ENCODE measurements at places on chromosomes 1 and 21.

DNA sequence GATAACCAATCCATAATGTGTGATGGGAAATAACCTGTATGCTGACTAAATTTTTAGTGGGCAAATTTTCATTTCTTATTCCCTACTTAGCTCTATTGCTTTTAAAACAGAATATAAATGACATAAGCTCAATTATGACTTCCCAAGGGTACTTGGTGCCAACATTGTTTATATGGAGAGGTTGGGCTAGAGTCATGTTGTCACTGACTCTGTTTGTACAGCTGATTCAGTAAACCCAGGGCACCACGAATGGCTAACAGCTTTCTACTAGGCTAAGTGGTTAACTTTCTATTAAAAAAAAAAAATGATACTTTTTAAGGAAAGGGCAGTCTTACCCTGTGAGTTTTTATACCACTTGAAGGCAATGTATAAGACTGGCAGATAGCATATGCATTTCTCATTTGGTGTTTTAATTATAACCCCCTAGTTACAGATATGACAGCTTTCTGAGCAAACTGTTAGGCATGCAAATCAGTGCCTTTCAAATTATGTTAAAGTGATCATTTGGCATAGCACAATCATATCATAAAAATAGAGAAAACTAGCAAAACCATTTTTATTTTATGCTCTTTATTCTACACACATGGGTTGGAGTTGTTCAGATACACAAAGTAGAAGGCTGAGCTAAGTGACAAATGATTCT lies 147.1 kb downstream of the DNM3 start:
- no peak for DNase-seq

DNA sequence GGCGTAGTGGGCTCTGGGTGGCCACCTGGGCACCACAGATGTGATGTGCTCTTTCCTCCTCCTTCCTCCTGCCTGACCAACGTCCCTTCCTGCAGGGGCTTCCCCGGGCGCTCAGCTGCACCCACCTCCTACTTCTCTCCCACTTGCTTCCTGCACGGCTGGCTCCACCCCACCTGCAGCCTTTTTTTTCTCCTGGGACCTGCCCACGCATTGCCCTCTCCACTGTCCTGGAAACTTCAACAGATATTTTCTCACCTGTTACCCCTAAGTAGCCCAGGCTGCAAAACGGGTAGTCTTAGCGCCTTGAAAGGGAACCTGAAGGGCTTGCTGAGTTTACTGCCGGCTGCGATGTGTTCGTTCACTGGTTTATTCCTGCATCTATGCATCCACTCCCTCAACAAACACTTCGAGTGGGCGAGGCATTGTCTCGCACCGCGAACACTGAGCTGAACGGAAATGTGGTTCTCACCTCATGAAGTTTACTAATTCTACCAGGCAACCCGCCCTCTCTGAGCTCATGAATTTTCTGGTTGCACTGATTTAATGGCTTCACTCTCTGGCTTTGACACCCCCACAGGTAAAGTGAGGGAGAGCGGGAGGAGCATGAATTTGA lies 23.6 kb downstream of the ZBTB18 start:
- DNase-seq = peak; percentile 45

DNA sequence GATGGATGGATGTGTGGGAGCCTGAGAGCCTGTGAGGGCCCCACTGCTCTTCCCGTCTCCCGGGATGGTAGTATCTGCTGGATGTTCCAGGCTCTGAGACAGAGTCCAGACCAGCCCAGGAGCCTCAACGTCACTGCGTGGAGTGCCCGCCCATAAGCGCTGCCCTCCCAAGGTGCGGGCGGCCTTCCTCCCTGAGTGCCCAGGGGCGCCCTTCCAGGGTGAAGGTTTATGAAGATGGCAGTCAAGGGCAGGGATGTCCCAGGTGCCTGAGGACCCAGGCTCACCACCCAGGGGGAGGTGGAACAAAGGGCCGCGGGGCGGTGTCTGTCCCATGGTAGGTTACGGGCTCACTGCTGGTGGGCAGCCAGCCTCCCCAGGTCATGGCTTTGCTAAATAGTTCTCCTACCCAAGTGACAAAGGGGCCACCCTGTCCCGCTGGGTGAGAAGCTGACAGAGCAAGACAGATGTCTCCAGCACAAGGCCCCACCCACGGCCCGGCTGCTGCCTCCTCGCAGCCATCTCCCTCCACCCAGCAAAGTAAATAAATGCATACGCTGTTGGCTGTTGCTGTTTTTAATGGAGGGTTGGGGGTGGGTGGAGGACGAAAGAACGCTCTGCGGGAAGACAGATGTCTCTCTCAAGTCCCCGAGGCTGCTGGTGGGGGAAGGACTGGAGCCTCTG lies 9.0 kb upstream of the GPR153 start:
- DNase-seq = no peak

DNA sequence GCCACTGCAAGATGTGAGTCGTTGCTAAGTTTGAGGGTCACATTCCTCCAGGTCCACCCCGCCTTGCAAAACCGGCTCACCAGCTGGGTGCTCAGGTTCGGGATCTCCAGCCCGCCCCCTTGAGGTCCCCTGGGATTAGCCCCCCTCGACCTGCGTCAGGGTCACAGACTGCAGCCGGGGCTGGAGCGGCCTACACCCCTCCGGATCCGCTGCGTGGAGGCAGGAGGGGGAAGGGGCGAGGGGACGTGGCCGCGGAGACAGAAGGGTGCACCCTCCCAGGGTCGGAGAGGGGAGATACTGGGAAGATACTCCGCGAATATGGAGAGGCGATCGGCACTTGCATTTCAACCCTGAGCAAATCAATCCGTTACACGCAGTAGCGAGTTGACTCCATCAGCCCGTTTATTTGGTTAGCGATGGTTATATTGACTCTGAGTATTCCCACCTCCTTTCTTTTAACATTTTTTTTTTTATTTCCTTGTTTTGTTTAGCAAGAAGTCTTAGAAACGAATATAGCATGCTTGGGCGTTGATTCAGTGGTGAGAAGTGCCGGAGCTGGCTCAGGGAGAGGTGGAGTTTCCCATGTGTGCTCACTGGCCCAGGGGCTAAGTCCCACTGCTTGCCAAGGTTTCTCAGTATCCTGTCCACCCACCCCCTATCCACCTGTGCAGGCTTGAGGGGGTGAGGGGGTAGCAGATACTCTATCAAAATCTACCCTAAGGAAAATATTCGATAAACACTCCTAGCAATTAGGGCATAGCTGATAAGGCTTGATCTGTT lies 997 bp downstream of the IFNAR2 start:
- DNase-seq = peak; percentile 42

DNA sequence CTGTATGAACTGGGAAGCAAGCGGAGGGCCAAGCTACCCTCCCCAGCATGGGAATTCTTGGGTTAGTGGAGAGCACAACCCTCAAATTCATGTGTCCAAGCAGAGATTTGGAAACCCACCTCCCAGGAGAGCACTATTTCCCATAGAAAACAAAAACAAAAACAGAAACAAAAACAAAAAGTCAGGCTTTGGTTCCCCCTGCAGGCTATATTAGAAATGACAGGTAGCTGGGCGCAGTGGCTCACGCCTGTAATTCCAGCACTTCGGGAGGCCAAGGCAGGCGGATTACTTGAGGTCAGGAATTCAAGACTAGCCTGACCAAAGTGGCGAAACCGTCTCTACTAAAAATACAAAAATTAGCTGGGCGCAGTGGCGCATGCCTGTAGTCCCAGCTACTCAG lies 10.8 kb downstream of the MINDY1 start:
- peak; percentile 30 for DNase-seq

DNA sequence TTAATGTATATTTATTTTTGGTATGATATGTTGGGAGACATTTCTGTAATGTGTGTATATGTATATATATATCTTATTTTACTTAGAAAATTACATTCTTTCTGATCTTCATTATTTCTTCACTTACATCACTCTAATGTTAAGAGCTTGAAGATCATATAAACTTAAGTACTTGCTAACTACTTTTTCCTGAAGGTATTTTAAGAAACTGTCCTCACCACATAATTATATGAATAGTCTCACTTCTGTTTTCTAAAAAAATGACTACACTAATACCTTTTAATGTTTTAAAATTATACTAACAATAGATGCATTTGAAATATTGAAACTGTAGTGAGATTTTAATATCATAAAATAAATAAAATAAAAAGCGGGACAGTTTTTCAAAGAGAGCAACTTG lies 377.1 kb downstream of the LRRIQ3 start:
- DNase-seq = no peak

GRCh38 chr1:20612221-20612746 lies 21.0 kb upstream of the PINK1 start:
- no peak for DNase-seq

- DNase-seq = no peak
Observed at GRCh38 chr1:109620401-109620791, 759 bp downstream of the AMPD2 start.

GRCh38 chr1:69244211-69244610 lies 323.5 kb upstream of the LRRC7 start:
- no peak for DNase-seq

- DNase-seq = peak; percentile 28
Observed at GRCh38 chr1:35807614-35808449, at the start of gene AGO4. TSS of gene AGO4 (plus strand) at chr1:35808016. CDS start at chr1:35808417, 401 bp downstream.

DNA sequence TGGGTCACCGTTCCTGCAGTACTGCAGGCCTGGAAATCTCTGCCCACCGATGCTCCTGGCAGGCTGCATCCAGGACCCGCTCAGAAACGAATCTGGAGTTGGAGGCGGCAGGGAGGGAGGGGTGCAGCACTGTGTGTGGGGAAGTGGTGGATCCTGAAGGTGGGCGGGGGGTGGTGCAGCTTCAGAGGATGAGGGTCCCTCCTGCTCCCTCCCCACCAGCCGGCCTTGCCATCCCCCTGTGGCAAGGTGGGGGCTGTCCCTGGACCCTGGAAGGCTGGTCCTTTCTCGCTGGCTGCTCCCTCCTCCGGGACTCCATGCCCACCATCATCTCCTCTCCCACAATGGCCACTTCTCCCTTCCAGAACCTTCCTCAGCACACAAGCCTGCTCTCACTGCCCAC lies 60.4 kb downstream of the B3GALT5 start:
- no peak for DNase-seq

DNA sequence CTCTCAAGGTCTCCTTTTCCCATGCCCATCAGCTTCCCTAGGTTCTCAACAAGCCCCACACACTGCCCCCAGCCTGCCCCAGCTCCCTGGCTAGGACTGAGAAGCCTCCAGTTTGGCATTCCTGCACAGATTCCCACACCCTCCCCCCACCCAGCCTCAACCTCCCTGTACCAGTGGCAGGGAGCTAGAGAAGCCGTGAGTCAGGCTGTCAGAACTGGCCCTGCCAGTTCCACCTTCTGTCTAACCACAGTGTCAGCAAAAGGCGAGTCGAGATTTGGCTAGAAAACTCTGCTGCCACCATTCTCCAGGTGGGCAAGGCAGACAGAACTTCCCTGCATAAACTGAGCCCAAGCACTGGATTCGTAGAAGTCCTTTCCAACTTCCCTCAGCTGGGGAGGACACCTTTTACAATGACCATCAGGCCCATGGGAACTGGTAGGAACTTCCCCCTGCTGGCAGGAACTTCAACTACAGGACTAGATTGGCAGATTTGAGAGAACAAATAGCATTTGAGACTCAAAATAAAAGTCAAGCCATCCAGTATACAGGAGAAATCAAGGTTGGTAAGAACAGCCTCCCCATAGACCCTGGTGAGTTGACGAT lies 31.0 kb downstream of the TNNT2 start:
- DNase-seq = peak; percentile 27

DNA sequence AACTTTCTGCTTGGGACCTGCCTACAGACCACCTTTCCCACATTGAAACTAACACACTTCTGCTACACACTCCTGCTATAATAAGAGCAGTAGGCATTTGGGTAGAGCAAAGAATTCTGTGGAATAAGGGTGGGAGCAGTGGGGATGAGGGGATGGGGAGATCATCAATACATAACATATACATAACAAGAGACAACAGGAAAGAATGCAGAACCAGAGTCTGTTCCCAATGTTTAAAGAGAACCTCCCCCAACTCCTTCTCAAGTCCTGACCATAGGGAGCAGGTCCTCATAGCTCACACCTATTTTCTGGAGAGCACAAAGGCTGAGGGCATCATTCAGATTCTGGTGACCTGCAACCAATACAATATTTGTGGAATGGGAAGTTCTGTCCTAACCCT lies 121.6 kb upstream of the BARHL2 start:
- no peak for DNase-seq

DNA sequence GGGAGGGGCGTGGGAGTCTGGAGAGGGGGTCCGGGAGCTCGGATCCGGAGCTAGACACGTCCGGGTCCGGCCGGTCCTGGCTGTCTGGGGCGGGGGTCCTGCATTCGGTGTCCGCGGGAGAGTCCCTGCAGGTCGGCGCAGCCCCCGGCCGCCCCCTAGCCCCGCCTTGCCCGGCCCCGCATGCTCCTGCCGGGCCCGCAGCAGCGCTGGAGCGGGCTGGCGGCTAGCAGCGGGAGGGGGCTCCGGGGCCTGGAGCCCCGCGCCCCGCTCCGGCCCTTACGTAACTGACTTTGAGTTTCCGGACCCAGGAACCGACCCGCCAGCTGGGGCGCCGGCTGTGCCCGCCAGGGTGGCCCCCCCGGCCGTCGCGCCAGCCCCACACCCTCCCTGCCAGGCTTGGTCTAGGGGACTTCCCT lies 26.9 kb upstream of the EPB41 start:
- DNase-seq = peak; percentile 28

DNA sequence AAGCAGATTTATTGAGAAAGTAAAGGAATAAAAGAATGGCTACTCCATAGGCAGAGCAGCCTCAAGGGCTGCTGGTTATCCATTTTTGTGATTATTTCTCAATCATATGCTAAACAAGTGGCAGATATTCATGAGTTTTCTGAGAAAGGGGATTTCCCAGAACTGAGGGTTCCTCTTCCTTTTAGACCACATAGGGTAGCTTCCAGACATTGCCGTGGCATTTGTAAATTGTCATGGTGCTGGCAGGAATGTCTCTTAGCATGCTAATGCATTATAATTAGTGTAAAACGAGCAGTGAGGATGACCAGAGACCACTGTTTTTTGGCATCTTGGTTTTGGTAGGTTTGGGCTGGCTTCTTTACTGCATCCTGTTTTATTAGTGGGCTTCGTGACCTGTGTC lies 16.8 kb upstream of the FMN2 start:
- no peak for DNase-seq

GRCh38 chr1:203591626-203592025 lies 35.0 kb upstream of the ATP2B4 start:
- no peak for DNase-seq

DNA sequence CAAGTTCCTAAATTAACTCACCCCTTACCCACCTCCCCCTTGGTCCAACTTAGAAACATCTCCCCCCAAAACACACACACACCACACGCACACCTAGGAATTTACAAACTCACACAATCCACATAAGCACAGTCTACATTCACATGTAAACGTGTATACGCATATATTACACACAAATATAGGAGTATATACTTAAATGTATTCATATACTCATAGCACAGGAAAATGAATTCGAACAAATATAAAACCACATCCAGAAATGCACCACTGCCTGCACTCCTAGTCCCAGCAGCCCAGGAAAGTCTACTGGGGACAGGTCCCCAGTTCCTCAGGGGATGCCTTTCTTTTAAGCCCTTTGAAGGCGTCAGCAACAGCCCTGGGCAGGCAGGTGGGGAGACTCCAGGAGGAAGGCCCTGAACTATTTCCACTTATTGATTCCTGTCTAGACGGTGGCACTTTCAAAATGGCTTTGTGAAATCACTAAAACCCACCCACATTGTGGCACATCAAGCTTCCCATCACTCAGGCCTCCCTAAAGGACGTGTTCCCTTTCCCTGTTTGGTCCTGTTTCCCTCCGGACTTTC lies 3.1 kb upstream of the DMBX1 start:
- DNase-seq = no peak

Data from activated CD4-positive, alpha-beta T cell treated with anti-CD3 and anti-CD28 coated beads, Interleukin-10, Interleukin-2, amounts not matched to agents 100 ng/mL and 50 ng/mL, durations not matched to agents 16 hours and 8 hours (primary cell).